Activated CD4-positive, alpha-beta T cell treated with anti-CD3 and anti-CD28 coated beads for 36 hours (primary cell): ENCODE measurements at places on chromosomes 2 and 18. TPM values are rescaled to one million over a fixed set of nuclear protein-coding genes. Genes with fewer than 3 reads are reported as not detected.

GRCh38 chr2:216495656-216496055 is 3.0 kb upstream of the RPL37A start:
- DNase-seq, result no peak

- no peak for DNase-seq
Observed at GRCh38 chr2:86293612-86294011, 43.8 kb downstream of the REEP1 start.

DNA sequence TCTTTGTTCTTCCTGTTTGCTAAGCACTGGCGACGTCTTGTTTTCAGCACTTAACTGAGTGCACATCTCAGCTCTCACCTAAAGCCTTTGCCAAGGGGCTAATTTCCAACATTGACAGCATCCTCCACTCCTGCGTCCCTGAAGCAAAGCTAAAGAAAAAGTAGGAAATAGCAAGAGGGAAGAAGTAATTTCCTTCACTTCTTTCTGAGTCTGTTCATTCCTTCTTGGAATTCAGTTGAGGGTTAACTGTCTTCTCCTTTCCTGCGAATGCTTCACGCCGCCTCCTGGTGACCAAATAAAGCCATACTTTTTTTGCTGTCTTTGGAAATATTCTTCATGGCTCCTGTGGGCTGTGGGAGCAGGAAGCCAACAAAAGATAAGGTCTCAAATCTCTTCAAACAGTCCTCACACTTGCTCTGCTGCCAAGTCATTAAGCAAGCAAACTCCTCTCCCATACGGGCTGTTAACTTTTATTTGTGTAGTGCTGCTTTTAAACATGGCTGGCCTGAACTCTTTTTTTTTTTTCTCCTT is 100.9 kb downstream of the DPP10 start:
- DNase-seq, result no peak

DNA sequence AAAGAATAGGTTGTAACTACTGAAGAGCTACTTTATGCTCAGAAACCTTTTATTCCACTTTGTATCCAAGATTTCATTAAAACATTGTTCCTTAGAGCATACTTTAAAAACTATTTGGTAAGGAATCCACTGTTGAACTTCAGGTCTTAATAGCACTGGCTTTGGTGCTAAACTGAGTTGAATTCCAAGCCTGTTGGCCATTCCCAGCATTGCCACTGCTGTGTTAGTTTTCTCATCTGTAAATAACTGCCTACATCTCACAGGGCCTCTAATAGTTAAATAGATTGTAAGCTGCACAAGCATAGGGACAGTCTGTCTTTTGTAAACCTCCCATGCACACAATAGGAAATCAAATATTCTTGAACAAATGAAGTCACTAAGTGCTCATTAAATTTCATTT is 86.6 kb downstream of the ORC4 start:
- no peak for DNase-seq

DNA sequence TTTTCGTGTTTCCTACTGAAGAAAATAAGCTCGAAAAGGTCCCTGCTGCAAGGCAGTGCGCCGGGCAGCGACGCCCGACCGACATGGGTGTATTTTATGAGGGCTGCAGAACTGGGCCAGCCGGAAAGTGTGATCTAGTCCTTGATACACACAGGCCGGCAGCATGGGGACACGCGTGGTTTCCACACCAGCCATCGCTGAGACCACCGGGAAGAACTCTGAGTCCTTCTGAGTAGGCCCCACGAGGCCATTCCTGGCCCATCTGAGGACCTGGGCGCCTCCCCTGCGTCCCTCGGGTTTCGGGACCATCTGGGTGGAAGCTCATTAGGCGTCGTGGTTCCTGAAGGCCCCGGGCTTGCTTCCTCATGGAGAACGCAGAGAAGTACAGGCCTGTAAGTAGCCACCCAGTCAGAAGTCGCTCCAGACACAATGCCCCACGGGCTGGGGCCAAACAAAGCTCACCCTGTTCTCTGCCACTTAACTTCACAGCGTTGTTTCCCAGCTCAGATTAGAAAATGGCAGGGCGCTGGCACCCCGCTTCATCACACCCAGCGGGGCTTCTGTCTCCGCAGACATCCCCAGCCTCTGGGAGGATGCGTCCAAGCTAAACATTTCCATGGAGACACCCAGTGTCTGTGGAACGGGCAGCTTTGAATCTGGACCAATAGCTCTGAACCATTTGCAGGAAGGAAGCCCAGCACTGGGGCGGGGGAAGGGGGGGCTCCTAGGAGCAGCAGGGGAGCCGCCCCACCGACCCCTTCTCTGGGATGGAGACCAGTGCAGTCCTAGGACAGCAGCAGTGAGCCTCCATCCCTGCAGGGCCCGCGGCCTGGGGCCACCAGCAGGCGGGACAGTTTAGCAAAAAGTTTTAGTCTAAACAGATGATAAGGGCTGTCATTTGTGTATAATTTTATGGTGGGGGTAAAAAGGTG is 2.4 kb downstream of the NFATC1 start:
- DNase-seq, result peak; percentile 20

DNA sequence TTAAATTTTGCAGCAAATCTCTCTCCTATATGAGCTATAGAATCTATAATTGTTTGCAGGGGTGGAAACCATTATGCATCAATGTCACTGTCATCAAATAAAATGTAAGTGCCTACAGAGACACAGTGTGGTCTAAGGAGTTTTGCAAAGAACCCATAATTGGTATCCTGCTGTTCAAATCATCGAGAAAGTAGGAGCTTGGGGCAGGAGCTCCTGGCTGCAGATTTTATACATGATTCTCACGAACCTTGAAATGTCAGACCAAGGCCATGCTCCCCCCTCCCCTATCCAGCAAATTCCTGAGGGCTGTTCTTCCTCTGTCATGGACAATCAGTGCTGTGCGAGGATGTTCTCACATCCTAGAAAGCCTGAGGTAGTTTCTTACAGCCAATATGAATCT is 119.5 kb upstream of the CYRIA start:
- no peak for DNase-seq

- no peak for DNase-seq
Observed at GRCh38 chr2:55268288-55268906, 634 bp downstream of the MTIF2 start.

GRCh38 chr2:220297093-220297492 is 669.7 kb downstream of the SLC4A3 start:
- no peak for DNase-seq

GRCh38 chr2:157587576-157587975 is 41.1 kb downstream of the ACVR1C start:
- no peak for DNase-seq

DNA sequence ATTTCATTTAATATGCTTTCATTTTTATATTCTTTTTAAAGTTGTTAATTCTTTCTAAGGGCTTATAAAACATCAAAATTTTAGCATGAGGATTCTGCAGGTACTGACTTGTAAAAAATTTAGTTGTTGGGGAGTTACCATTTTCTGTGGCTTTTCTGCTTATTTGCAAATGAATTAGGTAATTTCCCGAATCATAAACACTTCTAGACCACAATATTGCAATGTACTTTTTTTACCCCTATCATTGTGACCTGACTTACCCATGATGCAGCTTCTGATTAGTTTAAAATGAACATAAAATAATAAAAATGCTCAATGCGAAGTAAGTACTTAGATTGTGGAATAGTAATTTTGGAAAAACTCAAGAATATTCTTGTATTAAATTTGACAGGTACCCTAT is 11.4 kb downstream of the ARL6IP6 start:
- DNase-seq, result no peak

DNA sequence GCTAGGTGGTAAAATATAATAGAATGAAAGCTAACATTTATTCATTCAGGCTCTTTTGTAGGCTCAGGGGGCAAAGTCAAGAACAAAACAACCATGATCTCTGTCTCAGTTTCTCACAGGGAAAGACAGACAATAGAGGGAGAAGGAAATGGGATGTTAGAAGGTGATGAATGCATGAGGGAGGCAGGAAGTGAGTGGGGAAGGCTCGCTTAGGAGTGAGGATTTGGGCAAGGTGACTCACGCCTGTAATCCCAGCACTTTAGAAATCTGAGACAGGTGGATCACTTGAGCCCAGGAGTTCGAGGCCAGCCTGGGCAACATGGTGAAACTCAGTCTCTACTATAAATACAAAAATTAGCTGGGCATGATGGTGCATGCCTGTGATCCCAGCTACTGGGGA is 88.4 kb downstream of the CTIF start:
- no peak for DNase-seq

DNA sequence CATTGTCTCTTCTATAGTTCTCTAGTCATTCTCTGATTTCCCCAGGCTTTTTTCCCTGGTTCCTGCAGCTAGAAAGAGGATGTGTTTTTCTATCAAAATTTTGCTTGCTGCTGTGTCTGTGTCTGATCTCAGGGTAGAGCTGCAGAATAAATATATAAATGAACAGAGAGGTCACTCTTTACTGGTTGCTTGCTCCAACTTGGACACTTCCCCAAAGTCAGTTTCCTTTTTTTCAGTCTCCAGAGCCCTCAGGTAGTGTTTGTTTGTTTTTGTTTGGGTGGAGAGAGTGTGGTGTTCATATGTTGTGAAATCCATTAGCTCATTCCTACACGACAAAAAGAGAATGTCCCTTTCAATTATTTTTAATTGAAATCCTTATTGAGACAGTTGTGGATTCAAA is 85.8 kb downstream of the CERS6 start:
- no peak for DNase-seq

- no peak for DNase-seq
Observed at GRCh38 chr2:196935432-196935831, 8.9 kb upstream of the PGAP1 start.

DNA sequence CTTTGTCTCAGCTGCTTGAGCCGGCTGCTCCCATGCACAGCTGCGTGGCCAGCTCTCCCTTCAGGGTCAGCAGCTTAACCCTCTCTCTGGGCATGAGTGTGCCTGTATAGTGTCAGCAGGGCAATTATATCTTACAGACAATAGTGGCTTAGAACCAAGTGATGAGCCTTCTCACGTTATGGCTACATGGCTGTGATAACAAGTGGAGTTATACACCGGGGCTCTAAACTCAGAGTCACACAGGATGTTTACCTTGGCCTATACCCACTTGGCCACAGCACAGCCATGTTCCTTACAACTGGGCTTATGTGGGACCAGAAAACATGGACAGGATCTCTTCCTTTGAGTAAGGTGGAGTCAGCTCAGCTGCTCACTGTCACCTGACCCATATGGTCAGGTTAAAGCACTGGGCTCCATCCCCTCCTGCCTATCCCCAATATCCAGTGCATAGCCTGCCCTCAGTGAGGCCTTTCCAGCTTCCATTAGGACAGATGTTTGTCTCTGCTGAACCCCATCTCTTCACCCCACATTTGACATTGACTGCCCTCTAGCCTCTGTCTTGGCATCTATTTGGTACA is 294.2 kb upstream of the NCKAP5 start:
- no peak for DNase-seq

GRCh38 chr2:179991344-179991743 is 15.8 kb downstream of the CWC22 start:
- peak; percentile 22 for DNase-seq

SERPINE2 gene
- 30.9 TPM for total RNA-seq

TMX3 gene
- 46.9 TPM for total RNA-seq

POU3F3 gene
- not detected for total RNA-seq

CRIM1 gene
- 3.9 TPM for total RNA-seq

MOCOS gene
- total RNA-seq, result 0.07 TPM

RSAD2 gene
- 10.2 TPM for total RNA-seq

ARHGEF4 gene
- 1.9 TPM for total RNA-seq

FAM124B gene
- 0.87 TPM for total RNA-seq
